Thyroid gland (tissue), 4 donors: ENCODE measurements at places on chromosomes 5 and 9.

DNA sequence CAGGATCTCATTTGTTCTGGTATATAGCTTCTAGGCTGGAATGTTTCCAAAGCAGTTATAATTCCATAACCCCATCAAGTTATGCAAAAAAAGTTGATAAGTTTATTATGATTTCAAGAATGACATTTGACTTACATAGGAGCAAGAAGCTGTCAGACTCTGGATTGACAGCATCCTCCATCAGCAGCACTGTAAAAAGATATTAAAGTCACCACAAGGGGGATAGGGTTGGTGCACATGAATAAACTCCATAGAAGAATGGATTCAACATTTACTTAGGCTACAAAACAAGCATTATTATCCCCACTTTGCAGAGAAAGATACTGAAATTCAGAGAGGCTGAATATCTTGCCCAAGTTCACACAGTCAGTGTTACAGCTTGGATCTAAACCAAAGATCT is 208.9 kb upstream of the SLC30A5 start:
- DNase-seq = no peak

- no peak for DNase-seq
Observed at GRCh38 chr5:55371145-55371544, 63.4 kb downstream of the MTREX start.

- DNase-seq = no peak
Observed at GRCh38 chr5:56751572-56752313, 63.6 kb upstream of the MAP3K1 start.

DNA sequence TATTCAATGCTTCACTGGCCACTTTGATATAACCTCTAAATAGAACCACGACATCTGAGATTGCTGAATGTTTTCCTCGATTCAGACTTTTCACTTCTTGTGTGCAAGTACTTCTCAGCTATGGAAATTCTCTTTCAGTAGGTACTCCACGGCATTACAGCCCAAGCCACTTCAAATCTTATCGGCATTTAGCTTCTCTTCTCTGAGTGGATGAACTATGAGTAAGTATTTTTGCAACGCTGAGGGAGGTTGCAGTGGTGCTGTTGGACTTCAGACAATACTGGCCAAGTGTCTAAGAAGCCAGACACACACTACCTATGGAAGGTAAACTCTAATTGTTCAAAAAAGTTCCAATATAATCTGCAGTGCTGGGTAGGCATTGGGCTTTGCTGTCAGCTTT is 60.1 kb downstream of the FBN2 start:
- DNase-seq = no peak

GRCh38 chr5:179874136-179874535 is 15.5 kb upstream of the MRNIP start:
- no peak for DNase-seq

DNA sequence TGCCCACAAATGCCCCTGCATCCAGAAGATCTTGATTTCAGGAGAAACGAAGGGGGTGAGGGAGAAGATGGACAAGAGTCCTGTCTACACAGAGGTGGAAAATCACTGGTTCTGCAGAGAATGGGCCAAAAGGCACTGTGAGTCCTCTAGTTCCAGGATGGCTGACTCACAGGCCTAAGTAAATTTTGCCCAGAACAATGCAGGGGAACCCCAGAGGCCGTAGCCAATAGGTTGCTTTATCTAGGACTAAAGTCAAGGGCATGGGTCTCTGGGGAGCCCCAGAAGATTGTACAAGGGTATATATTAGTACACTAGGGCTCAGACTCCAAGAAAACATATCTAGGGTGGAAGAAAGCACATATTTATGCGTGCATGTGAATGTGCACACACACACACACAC is 98.0 kb downstream of the SLIT3 start:
- DNase-seq = no peak

- DNase-seq = no peak
Observed at GRCh38 chr9:135612437-135612836, 26.9 kb downstream of the GLT6D1 start.

GRCh38 chr5:43712081-43712480 is 109.1 kb downstream of the NNT start:
- DNase-seq = no peak

DNA sequence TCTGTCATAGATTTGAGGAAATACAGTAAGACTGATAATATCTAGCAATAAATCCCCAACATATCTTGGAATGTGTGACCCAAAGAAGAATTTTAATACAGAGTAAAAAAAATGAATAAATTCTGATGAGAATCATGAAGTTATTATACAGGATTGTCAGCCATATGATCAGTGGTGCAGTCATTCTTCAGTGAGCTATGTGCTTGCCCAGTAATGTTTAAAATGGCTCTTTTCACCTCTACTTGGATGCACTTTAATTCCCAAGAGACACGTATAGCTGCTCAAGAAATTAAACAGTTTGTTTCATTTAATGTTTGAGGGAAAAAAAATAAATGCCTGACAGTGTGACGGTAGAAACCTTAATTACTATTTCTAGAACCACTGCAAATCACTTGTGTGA is 215.3 kb upstream of the FAM174A start:
- no peak for DNase-seq

DNA sequence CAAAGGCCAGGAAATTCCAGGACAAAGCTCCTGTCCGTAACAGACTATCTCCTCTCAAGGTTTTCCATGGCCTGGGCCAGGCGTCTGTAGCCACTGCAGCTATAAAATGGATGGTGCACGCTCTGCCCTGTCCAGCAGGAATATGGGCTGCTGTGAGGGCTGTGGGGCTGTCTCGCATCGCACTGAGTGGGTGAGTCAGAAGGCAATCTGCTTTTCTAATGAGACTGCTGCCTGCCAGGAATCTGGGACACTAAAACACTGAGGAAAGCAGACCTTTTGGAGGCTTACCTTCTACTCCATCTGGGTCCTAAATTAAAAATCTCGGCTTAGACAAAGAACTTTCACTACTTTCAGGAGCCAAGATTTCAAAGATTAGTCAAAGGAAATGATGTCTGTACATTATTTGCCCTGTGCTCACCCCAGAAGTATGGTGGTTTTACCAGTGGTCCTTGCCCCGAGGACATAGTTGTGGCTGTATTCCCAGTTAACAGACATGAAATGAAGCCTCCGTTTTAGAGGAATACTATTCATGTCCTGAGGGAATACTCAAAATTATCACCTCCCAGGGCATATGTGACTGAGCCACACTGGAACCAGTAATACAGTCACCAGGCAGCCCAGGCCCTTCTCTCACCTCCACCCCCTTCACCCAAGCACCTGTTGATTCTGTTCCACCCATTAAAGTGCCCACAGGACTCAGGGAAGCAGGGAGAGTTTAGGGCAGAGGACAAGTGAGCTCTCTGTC is 56.4 kb downstream of the PFDN1 start:
- no peak for DNase-seq

DNA sequence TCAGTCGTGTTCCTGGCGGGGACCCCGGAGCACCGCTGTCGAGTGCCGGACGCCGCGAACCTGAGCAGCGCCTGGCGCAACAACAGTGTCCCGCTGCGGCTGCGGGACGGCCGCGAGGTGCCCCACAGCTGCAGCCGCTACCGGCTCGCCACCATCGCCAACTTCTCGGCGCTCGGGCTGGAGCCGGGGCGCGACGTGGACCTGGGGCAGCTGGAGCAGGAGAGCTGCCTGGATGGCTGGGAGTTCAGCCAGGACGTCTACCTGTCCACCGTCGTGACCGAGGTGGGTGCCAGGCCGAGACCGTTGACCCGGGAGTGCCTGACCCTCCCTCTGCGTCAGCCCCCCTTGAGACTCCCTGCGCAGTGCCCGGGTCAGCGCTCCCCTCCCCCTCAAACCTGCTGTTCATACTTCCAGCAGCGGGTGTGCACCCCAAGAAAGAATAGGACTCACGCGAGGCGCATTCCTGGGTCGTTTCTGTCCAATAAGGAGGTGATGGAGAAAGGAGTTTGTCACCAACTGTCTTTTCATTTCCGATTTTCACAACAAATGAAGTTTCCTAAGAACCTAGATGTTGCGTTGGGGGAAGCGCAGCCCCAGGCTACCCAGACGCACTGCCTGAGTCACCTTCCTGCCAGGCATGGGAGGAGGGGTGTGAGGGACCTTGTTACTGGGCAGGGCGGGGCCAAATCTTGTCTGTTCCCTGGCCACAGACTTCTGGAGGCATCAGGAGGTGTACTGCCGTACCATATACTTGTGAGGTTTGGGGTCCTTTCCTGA is 722 bp downstream of the SLC22A4 start:
- DNase-seq = peak; percentile 44

GRCh38 chr9:38026021-38026809 is 42.8 kb downstream of the SHB start:
- DNase-seq = no peak

DNA sequence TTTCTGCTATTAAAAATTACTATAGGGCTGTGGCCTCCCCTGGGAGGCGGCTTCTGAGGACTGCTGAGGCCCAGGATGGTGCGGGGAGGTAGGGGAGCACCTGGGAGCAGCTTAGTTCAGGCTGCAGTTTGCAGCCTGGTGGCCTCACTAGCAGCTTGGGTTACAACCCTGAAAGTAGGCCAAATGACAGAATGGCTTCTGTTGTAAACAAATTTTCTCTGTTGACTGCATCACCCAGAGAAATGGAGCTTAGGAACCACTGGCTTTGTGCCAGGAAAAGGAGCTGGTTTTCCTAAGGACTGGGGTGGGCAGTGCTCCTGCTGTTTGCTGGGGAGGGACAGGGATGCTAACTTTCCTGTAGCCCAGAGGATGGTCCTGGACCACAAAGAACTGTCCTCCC is 130.3 kb downstream of the ENTREP1 start:
- DNase-seq = no peak

GRCh38 chr9:130806327-130806716 is 28.7 kb upstream of the ABL1 start:
- DNase-seq = no peak

DNA sequence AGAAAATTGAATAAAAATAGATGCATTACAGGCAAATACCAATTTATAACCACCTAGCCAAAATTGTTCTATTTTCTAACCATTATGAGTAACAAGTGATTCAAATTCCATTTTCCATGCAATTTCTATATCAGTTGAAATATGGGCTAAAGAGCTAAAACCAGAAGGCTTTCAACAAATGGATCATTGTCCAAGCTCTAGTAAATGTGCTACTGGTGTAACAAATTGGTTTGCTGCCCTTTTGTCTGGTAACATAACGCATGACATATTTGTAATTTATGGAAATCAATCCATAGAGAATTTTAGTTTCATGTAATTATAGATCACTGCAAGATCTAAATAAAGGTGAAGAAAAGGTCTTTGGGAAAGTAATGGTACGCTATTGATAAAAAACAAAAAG is 708.0 kb upstream of the GRAMD2B start:
- DNase-seq = no peak

GRCh38 chr5:160354666-160355065 is 15.8 kb downstream of the C1QTNF2 start:
- DNase-seq = no peak

- peak; percentile 10 for DNase-seq
Observed at GRCh38 chr9:13963005-13963653, 350.8 kb downstream of the NFIB start.

DNA sequence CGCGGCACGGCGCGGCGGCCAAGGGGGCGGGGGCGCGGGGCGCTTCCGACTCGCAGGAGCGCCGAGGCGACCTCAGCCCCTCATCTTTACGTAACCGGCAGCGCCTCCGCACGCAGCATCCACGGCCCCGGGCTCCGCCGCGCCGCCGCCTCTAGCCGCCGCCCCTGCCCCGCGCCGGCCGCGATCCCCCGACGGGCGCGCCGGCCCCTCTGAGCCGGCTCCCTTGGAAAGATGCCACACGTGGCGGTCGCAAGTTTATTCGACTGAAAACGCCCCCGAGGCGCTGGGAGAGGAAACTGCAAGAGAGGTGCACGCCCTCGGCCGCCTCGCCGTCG is 1.0 kb downstream of the KLF9 start:
- DNase-seq = no peak

DNA sequence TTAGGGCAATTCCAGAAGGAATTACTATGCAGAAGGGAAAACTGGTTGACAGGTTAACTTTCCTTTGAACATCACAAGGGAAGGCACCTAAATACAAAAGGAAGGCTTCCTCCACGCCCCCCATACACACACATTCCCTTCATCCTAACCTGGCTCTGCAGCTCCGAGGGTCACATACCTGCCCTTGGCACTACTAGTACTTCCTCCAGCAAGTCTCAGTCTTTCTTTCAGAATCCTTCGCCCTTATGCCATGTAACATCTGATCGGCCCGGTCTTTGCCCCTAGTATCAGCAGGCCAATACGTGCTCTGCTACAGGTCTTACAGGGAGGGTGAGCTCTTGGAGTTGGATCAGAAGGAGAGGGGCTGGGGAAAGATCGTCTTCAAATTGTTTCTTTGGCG is 1.6 kb upstream of the MARCHF6 start:
- no peak for DNase-seq

- no peak for DNase-seq
Observed at GRCh38 chr5:31156631-31157160, 36.8 kb upstream of the CDH6 start.

- no peak for DNase-seq
Observed at GRCh38 chr9:108235609-108236008, 620.2 kb downstream of the ACTL7B start.

DNA sequence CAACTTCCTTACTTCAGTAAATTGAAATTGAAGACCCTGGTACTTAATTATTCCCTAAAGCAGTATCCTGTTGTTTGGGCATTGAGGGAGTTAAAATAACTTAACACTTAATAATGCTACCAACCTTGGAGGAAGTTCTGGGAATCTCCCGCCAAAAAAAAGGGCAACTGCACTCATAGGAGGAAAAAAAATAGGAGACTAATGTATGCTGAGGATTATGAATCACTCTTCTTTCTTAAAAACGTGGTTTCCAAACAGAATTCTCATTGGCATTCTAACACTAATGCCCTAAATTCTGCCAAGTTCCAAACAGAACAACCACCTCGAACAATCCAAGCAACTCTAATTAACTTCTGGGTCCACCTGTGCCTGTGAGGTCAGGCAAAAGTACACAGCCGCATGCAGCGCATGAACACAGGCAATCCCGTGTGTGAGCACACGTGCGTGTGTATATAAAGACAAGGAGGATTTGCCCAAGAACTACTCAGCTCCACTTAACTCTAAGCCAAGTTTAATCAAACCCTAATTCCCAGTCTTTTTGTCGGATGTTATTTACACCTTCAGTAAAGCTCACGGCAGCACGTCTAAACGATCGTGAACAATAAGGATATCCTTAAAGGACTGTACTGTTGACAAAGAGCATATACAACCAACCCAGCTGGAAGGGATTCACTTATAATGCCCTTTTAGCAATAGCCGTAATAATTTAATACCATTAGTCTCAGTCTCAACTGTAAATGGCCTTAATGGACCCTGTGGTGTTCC is 78.4 kb downstream of the EBF1 start:
- DNase-seq = no peak

- DNase-seq = no peak
Observed at GRCh38 chr5:55575815-55576583, 41.2 kb upstream of the PLPP1 start.

GRCh38 chr5:149995385-149996204 is 4.9 kb downstream of the TIGD6 start:
- DNase-seq = no peak
